T-helper 2 cell treated with Interferon-gamma antibody and Interleukin-4, amounts not matched to agents 5 μg/mL and 100 μg/mL, for 36 hours (primary cell): ENCODE measurements at places on chromosomes 3 and 15.

DNA sequence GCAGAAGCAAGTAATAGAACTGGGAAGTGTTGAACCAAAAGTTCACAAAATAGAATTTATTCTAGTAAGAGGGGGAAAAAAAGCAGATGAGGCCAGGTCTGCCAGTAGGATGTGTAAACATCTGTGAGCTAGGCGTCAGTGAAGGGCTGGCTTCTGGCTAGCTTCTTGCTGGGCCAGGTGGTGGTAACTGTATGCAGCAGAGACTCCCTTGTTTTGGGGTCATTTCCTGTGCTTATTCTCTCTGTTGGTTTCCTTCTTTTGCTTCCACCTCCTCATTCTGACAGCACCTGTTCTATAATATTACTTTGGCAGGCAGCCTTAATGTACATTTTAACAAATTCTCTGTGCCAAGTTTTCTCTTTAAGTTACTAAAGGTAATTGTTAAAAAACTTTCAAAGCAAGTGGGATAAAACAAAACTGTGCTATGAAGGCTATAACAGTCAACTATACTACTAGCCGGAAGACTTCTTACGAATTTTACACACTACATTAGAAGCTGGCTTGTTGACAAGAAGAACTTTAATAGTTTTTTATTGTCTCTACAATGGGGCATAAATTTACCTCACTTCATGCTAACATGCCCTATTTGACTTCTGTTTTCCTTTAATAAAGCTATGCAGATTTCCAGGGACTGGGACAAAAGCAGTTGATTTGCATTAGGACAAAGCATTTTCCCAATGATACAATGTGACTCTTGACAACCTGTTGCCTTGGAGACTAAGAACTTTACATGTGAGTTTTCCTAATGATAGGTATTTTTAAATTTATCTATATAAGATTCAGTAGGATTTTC, 318.8 kb upstream of the NAALADL2 start:
- no peak for DNase-seq

DNA sequence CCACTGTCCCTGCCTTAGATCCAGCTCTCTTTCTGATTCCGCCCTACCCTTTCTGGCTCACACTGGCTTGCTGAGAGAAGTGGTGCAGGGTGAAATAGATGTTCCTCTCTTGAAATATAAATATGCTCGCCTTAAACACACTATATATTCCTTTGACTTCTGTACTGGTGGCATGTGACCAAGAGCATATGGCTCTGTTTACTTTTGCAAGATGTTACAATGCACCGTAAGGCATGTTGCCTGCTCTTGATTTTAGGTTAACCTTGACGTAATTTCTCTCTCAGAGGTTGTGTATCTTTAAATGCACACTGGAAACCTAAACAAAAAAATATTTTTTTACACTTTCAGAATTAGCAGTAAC, 749 bp downstream of the RSRC1 start:
- DNase-seq, result no peak

DNA sequence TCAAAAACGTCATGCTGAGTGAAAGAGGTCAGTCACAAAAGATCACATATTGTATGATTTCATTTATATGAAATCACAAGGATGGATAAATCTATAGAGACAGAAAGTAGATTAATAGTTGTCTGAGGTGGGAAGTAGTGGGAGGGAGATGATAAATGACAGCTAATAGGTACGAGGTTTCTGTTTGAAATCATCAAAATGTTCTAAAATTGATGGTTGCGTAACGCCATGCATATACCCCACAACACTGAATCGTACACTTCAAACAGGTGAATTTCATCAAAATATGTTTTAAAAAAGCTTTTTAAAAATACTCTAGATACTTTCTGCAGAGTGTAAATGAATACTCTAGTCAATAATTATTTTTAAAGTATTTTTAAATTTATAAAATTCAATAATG, 303.0 kb upstream of the STAC start:
- DNase-seq, result no peak

- DNase-seq, result no peak
Observed at GRCh38 chr15:68730471-68730919, 90.2 kb downstream of the ANP32A start.

- no peak for DNase-seq
Observed at GRCh38 chr3:180036092-180036670, 556 bp downstream of the PEX5L start.

- DNase-seq, result no peak
Observed at GRCh38 chr3:184344579-184345316, 7.3 kb downstream of the FAM131A start.

DNA sequence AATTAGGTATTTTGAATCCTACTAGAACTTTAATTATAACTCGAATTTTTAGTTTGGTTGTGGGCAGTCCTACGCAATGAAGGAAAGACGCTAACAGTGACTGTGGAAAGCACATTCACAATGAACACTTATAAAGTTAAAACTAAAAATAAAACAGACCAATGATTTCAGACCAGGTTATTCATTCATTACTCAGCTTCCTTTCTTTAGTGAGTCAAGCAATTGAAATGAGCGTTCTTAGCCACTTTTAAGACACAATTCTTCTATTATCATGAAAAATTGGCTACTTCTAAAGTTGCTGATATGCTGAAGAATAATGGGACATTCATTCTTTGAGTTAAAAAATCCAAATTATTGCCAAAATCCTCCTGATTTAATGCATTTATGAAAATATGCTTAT, 66.0 kb upstream of the CMSS1 start:
- no peak for DNase-seq

DNA sequence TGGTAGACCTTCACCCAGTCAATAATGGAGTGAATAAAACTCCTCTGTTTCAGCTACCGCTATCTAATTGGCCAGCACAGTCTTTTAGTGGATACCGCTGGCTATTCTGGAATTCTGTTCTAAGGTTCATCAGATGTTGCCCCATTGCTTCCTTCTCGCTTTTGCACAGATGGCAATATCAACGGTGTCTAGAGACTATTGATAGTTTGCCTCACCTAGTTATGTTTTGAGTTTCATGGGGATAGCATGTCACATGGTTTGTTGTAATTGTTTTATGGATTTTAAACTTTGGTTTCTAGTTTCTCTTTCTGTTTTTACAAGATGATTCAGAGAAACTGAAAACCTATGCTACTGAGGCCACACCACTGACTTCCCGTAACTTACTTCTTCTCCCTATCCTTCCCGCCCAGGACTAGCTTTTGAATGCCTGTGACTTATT, 2.0 kb downstream of the XRN1 start:
- DNase-seq, result peak; percentile 29

DNA sequence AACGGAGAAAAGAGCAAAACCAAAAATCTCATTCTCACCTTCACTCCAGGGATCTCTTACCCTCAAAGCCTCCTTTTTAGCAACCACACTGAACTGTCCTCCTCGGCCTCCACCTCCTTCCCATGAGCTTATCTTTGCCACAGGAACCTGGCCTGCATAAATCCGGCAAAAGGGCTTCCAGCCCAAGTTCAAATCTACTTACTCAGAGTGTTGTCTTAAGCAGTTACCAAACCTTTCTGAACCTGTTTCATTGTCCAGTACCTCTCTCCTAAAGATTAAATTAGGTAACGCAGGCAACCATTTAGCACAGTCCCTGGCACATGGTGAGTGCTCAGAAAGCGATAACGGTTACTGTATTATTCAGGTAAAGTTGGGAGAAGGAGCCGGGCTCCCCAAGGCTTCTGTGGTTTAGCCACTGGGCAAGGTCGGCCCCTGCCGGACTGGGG, 777 bp downstream of the CIB1 start:
- no peak for DNase-seq

- no peak for DNase-seq
Observed at GRCh38 chr15:60555291-60555690, 76.3 kb upstream of the ICE2 start.

GRCh38 chr15:41971895-41972252, 483 bp downstream of the EHD4 start:
- DNase-seq, result no peak

- DNase-seq, result no peak
Observed at GRCh38 chr15:81288616-81289015, 35.3 kb downstream of the STARD5 start.

DNA sequence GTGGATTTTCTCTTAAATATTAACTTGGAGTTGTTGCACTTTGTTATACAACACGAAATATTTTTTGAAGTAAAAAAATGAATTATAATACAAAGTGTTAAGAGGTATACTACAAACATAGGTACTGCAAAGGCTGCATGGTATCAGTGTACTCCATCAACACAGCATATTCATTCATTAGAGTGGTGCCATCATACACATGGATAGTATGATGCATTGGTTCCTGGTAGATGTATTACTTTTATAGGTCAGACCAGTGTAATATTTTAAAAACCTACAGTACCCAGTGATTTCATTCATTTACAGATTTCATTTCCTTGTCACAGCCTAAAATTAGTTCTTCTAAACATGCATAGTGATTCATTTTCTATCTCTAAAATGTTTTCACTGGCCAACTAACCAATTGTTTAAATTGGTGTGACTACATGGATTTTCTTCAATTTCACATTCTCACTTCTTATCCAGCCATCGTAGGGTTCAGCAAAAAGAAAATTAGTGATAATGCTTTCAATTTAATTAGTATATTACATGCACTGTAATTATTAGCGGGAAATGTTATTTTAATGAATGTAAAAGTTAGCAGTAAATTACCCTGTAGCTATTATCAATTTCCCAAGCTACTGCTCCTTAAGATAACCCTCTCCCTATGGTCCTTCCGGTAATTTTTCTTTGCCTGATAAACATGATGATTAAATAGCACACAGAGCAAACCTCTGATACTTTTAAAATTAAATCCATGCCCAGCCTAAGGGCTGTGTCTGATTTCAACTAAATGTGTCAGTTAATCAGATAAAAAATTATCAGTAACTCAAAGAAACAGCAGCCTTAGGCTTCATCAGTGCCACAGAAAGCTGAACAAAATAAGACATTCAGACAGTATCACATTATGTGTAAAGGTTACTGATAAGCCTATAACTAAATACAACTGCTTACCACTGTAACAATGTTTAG, 68.4 kb downstream of the DPH6 start:
- no peak for DNase-seq

- DNase-seq, result no peak
Observed at GRCh38 chr3:143634427-143634826, 213.8 kb downstream of the SLC9A9 start.

DNA sequence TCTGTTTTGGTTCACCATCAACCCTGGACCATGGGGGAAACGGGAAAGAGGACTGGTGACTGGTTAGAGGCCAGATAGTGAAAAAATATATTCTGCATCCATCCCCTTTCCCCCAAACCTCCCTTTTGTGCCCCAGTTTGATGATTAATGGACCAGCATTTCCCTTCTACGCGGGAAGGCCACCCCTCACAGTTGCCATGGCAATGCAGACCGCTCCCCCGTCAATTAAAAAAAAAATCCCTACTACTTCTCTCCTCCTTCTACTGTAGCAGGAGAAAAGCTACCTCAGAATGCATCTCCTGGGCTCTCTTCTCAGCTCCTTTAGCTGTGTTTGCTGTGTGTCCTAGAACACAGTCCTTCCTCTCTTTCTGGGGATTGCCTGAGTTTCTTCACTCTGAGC, 4.0 kb downstream of the BAHD1 start:
- DNase-seq, result no peak

- no peak for DNase-seq
Observed at GRCh38 chr3:168036619-168037018, 59.1 kb downstream of the GOLIM4 start.

GRCh38 chr15:27219636-27220035, 248.7 kb downstream of the GABRG3 start:
- no peak for DNase-seq

DNA sequence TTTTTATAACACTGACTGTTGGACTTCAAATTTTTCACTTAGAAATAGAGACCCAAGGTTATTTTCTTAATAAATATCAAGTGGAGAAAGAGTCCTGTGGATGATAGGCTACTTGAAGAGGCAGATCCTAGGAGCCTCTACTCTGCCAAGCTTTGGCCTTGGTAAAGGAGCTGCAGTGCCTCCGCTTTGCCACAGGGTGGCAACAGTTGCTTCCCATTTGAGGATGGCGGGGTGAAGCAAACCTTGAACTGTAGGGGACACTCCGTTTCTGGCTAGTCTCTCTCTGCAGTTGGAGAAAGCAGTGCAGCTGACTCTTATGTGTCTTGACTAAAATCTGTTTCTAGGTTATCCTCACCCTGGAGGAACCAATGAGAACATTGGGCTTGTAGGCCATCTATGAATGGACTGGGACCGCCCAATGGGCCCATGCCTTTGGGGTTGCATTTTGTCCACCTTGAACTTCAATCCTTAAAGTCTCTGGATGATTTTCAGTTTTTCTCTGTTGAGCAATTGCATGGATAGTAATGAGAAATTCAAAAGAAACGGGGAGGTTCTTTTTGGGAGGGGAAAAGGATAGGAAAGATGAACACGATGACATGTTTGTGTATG, 9.8 kb downstream of the SCG5 start:
- peak; percentile 33 for DNase-seq

GRCh38 chr3:8504611-8504973, 3.0 kb downstream of the LMCD1 start:
- no peak for DNase-seq

GRCh38 chr3:106943071-106943470, 434.2 kb upstream of the CCDC54 start:
- DNase-seq, result no peak

DNA sequence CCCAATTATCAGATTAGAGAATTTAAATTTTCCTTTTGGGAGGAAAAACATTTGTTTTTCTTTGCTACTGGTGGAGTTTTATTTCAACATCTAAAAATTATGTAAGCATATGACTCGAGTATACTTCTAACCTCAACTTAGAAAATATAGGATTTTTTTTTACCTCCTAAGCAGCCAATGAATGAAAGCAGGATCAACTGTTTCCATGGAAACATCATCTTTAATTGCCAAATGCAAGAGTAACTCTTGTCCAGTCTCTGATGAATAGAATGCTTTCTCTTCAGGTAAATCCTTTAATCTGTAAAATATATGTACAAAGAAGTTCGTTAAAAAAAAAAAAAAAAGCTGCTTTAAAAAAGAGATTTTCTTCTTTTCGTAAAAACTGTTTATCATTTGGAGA, 93.6 kb downstream of the CNTN3 start:
- DNase-seq, result no peak

GRCh38 chr15:40106203-40107161, 2.2 kb downstream of the BMF start:
- peak; percentile 40 for DNase-seq

DNA sequence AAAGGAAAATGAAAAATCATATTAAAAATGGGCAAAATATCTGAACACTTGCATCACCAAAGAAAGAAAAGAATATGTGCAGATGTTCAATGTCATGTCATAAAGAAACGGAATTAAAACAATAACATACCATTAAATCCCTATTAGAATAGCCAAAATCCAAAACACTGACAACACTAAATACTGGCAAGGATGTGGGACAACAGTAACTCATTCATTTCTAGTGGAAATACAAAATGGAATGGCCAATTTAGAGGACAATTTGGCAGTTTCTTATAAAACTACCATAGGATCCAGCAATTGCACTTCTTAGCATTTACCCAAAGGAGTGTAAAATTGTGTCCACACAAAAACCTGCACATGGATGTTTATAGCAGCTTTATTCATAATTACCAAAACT, 542.5 kb upstream of the UBE2E2 start:
- DNase-seq, result no peak

DNA sequence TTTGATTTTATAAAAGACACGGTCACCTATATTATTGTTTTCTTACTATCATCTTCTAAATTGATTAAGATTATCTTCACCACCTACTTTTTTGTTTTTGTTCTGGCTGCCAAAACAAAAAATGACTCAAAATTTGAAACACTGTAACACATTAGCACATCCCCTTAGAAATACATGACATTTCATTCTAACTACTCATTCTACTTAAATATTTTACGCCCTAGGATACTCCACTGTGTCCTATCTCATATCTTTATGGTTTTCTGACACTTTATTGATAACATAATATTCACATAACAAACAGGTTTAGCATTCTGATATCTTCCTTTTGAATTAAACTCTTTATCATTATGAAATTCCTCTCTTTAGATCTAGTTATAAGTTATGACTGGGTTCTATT, 656.2 kb downstream of the GBE1 start:
- DNase-seq, result no peak
